EH (cell line): ENCODE measurements at places on chromosomes 2 and 18.

DNA sequence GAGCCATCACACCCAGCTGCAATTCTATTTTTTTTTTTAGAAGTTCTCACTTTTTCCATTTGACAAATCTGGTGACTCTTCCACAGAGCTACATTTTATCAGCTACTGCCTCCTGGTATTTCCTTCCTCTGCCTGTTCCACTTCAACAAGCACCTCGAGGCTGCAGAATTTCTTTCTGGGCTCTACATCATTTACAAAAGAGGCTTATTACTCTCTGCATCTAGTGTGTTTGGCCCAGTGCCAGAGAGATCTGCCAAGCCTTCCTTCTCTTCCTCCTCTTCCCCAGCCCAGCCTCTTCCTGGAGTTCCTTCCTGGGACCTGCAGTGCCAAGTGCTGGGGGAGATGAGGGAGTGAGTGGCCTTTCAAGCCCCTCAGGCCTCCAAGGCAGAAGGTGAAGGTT, 119.6 kb upstream of the ITGA6 start:
- peak; percentile 27 for DNase-seq

GRCh38 chr2:121316986-121317385, 32.0 kb upstream of the TFCP2L1 start:
- DNase-seq = no peak

DNA sequence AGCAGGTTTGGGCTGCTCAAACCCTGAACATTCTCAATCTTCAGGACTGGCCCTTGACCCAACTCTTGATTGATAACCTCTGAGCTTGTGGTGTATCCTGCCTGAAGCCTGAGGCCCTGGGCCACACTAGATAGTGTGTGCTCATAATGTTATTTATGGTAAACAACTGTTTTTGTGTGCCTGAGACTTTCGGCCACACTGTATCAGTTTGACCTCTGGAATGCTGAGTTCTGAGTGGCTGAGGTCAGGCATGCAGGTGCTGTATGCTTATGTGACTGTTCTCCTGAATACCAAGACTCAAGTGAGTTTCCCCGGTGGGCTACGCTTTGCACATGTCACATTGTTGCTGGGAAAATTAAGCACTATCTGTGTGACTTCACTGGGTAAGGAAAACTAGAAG, 82.2 kb upstream of the RMP24 start:
- no peak for DNase-seq

DNA sequence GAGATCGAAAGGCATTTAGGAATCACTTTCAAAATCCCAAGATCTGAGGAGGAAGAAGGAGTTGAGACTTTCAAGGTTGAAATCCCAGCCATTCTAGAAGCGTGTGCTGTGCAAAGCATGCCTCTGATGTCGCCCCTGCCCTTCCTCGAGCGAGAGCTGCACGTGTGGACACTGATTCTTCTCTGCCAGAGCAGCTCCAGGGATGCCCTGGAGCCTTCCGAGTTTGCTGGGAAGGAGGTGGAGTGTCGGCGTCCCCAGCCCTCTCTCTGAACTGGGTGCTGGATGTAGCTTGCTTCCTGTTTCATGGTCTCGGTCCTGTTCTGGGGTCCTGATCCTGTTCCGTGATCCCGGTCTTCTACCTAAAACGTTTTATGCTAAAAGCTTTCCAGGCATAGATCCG, 76.1 kb downstream of the TWIST2 start:
- no peak for DNase-seq

GRCh38 chr2:232521959-232522622, 1.9 kb downstream of the PRSS56 start:
- peak; percentile 25 for DNase-seq

GRCh38 chr2:126934809-126935208, 36.1 kb downstream of the TEX51 start:
- no peak for DNase-seq

DNA sequence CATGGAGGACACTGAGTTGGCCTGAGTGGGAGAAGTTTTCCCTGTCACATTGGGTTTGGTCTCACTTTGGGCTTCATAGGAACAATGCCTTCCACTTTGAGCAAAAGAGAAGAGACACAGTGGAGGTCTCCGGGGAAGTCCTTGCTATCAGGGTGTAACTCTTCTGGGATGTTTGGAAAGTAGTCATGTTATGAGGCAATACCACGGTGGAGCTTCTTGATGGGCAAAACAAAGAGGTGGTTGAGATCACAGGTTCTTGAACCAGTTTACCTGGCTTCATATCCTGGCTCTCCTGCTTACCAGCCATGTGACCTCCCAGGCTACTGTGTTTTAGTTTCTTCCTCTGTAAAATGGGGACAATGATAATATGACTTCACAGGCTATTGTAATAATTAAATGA, 478.6 kb downstream of the SLC4A3 start:
- no peak for DNase-seq

GRCh38 chr18:31721601-31722000, 37.2 kb upstream of the B4GALT6 start:
- DNase-seq = no peak

DNA sequence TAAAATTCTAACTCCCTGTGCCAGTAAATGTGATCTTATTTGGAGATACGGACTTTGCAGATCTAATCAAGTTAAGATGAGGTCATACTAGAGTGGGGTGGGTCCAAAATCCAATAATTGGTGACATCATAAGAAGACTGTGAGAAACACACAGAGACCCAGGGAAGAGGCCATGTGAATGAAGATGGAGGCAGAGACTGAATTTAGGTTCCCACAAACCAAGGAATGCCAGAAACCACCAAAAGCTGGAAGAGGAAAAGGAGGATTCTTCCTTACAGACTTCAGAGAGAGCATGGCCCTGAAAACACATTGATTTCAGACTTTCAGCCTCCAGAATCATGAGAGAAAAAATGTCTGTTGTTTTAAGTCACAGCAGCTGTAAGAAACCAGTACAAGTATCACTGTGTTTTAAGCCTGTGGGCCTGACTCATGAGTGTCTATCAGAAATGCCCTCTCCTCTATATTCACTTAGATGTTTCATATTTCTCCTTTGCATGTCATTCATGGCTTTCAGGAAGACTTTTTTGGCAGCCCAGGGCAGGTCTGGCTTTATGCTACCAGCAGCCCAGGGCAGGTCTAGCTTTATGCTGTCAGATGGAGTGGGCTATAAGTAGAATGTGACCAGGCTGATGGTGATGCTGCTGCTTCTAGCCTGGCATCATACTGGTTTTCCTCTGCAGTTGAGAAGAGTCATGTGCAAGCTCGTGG, 100.0 kb downstream of the SPOPL start:
- no peak for DNase-seq

DNA sequence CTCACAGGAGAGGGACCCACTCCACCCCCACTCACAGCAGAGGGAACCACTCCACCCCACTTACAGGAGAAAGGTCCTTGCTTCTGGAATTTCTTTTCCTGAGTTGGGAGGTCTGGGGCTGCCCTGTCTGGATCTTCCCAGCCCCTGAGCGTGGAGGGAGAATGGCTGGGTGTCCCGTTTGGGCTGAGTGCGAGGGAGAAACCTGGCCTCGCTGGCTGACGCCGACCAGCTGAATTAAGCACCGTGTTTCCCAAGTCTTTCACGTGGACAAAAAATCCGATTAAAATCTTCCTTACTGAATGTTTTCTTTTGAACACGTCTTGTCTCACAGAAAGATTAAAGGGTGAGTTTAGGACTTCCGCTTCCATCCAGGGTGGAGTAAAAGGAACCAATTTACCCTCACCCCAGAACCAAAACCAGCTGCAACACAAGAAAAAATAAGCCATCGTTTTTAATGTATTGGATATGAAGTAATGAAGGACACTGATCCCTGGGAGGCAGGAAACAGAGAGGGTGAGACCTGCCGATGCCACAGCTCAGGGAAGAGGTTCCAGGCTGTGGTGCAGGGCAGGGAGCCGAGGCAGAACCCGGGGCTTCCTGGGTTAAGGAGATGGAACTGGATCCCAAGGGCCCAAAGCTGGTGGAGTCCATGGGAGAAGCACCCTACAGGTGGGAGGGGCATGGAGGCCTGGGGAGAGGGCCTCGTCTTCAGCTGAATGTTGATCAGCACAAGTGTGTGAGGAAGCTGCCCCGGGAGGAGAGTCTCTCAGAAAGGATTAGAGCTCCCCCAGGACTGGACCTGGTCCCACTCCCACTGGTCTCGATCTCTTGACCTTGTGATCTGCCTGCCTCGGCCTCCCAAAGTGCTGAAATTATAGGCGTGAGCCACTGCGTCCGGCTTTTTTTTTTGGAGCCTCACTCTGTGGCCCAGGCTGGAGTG, 60.3 kb downstream of the RTP5 start:
- DNase-seq = no peak

- DNase-seq = no peak
Measured at GRCh38 chr2:30721668-30722647, 85.3 kb downstream of the CAPN13 start.
